Stimulated activated naive B cell treated with anti-CD40 and anti-IgM and Interleukin-4, amounts not matched to agents 10 μg/mL and 1 μg/mL and 100 μg/mL, for 72 hours (primary cell): ENCODE measurements at places on chromosomes 13 and 19.

GRCh38 chr19:47765523-47766358 lies 12.8 kb upstream of the SELENOW start:
- no peak for DNase-seq

DNA sequence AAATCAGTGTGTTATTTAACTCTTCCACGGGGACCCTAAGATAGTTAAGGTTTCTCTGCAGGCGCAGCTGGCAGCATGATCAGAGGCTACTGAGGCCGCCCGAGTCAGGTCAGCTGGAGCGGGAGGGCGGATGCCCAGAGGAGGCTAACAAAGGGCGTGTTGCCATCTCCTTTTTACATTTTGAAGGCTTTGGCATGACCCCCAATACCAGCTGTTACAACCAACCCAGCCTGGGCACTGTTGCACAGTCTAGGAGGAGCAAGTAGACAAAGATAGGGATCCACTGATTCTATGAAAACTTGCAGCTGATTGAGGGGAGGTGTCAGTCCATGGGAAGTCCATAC lies 15.7 kb downstream of the COL4A2 start:
- no peak for DNase-seq

DNA sequence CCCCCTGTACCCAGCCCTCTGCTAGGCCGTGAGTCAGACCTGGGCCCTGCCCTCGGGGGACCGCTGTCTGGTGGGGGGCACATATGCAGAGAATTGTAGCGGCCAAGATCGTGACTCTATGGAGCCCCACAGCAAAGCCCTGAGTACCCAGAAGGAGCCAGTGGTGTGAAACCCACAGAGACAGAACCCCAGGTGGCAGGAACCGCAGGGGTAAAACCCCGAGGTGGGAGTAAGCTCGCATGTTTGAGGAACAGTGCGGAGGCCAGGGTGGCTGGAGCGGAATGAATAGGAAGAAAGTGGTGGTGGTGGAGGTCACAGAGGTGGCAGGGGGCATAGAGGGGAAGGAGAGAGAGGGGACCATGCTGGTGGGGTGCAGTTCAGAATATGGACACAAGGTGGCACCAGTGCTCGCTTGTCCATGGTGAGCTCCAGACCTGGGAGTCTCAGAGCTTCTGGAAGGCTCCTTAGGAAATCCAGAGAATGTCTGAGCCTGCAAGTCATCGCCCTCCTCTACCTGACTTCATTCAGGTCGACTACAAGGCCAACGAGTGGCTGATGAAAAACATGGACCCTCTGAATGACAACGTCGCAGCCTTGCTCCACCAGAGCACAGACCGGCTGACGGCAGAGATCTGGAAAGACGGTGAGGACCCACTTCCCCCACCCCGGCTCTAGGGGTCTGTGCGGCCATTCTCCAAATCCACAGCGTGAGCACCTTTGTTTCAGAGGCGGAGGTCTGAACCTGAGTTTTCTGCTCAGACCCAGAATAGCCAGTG lies 48.9 kb downstream of the MYH14 start:
- DNase-seq: no peak

GRCh38 chr19:41792513-41793413 lies 3.6 kb upstream of the CEACAM3 start:
- DNase-seq: peak; percentile 25

GRCh38 chr19:51418707-51419106 lies 1.3 kb upstream of the SIGLEC10 start:
- peak; percentile 43 for DNase-seq
